ENCODE measurements at places on chromosomes 16 and 17.

GRCh38 chr17:1108765-1109605 is 70.8 kb downstream of the ABR start:
- DNase-seq: no peak

GRCh38 chr17:41592601-41593305 is 6.1 kb upstream of the KRT14 start:
- no peak for DNase-seq

DNA sequence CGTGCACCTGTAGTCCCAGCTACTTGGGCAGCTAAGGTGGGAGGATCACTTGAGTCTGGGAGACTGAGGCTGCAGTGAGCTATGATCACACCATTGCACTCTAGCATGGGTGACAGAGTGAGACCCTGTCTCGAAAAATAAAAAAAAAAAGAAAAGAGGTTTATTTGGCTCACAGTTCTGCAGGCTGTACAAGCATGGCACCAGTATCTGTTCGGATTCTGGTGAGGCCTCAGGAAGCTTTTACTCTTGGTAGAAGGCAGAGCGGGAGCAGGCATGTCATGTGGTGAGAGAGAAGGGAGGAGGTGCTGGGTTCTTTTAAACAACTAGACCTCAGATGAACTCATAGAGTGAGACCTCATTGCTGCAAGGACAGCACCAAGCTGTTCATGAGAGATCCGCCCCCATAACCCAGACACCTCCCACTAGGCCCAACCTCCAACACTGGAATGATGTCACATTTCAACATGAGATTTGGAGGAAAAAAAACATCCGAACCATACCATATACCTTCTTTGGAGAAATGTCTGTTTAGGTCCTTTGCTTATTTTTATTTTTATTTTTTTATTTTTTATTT is 10.3 kb upstream of the RMI2 start:
- DNase-seq: no peak

GRCh38 chr16:84597931-84598351 is 19.9 kb downstream of the COTL1 start:
- no peak for DNase-seq

DNA sequence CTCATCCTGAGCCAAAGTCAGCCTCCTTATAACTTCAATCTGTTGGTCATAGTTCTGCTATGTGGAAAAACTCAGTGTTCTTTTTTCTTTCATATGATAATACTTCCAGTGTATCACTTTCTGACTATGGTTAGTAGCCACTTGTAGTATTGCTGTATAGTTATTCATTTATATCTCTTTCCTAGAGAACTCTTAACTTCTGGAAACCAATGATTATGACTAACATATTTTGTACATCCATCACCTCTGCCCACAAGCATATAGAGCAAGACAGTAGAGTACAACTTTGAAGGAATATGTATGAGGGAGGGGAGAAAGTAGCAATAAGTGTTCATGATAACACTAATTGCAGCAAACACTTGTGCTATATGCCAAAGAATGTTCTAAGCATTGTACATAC is 38.6 kb downstream of the COX10 start:
- DNase-seq: no peak

- no peak for DNase-seq
These were observed 137.7 kb upstream of the CORO6 start for GRCh38 chr17:29760279-29761039.

- DNase-seq: no peak
These were observed 1.0 kb downstream of the IL27 start for GRCh38 chr16:28505489-28506137.

DNA sequence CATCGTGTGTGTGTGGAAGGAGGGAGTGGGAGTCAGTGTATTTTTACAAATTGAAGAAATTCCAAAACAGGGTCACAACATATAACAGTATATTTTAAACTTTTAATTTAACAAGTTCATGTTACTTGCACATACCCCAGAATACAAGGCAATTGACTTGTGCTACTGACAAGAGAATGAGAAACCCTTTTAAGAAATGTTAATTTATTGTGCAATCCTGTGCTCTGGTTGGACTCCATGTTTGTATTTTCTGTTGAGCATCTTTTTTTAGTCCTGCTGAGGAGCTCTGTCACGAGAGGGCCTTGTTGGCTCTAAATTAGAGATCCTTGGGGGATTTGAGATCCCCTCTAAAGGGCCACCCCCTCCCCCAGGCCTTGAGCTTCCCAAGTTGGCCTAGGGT is 1.1 kb upstream of the EMP2 start:
- no peak for DNase-seq

- DNase-seq: no peak
These were observed 52.8 kb upstream of the ARHGAP44 start for GRCh38 chr17:12736526-12736925.

DNA sequence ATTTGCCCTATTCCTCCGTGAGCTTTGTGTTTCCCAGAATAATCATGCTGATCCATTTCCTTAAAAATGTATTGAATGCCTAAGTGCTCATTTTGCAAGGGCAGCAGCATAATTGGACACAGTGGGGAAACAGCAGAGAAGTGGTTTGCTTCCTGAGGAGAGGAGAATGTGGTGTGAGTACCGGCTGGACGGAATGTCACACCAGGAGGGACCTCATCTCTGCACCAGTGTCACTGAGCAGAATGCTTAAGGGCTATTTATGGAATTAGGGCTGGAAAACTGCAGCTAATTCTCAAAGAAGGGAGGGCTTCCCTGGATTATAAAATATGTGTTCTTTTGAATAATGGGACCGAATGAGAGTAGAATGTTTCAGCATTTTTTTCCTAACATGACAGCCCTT is 1100.6 kb upstream of the RBFOX1 start:
- no peak for DNase-seq

DNA sequence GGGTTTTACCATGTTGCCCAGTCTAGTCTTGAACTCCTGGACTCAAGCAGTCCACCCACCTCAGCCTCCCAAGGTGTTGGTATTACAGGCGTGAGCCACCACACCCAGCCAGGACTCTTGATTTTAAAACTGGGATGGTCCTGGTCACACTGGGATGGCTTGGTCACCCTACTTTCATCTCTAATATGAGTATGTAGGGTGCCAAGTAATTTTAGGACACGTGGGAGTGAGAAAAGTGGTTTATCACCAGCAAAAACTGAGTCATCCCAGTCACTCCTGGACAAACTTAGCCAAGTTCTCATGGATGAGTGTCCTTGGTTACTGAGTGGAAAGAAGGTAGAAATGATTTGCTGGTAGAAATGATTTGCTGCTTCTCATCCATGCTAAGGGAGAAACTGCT is 9.9 kb downstream of the CLEC19A start:
- no peak for DNase-seq

DNA sequence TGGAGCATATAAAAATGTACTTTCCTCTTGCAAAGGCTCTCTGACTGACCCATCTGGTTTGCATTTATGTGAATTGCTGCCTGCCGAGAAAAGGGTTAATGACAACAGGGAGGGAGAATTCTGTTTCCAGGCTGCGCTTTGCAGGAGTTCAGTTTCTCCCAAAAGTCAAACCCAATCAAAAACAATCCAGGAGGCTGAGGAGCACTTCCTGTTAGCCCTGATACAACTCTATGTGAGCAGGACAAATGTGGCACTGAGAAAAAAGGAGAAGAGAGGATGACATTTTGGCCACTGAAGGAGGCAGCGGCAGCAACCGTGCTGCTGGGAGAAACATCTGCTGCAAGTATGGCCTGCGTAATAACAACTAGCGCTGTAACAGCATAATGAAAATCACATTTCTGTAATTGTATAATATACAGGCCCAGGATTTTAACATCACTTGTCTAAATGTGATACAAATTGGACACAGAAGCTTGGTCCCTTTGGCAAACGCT is 26.8 kb upstream of the ELAC2 start:
- DNase-seq: no peak

GRCh38 chr16:68574479-68574878 is 35.4 kb downstream of the ZFP90 start:
- no peak for DNase-seq

DNA sequence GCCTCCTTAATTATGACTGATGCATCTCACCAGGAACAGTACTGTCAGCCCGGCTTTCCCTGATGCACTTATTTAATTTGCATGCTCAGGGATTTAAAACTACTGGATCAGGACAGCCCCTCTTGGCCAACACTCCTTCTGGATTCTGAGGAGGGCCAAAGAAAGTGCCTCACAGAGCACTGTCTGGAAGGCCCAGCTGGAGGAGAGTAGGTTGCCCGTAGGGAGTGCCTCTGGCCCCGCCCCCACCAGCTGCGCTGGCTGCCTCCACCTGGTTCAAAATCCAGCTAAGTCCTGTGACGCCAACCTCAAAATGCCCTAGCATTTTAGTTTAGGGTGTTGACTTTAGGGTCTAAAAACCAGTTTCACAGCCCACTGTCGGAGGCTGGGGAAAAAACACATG is 49.4 kb upstream of the SREBF1 start:
- no peak for DNase-seq

- DNase-seq: peak; percentile 70
These were observed 42.9 kb upstream of the TEKT3 start for GRCh38 chr17:15384142-15384787.

DNA sequence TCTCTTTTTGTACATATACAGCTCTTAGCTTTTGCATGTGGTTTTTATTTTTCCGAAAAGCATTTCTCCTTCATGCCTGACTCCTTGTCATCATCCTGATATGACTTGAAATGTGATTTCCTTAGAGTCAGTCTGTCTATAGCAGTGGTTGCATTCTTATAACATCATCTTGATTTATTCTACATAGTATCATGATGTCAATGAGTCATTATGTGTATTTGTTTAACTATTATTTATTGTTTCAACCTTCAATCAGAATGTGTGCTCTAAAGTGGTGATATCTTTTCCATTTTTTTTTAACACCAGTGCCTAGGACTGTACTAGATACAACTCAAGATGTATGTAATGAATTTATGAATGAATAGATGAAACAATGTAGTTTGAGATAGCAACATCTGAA is 354.9 kb upstream of the CDH8 start:
- DNase-seq: no peak

DNA sequence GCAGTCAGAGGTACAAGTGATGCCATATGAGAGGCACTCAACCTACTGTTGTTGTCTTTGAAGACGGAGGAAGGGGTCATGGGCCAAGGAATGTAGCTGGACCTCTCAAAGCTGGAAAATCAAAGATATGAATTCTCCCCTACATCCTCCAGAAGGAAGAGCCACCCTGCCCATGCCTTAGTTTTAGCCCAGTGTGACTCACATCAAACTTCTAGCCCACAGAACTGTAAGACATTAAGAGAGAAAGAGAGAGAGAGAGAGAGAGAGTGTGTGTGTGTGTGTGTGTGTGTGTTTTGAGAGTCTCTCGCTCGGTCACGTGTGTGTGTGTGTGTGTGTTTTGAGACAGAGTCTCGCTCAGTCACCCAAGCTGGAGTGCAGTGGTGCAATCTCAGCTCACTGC is 87.1 kb downstream of the STX8 start:
- no peak for DNase-seq

GRCh38 chr16:10946308-10946707 is 1.9 kb downstream of the CLEC16A start:
- no peak for DNase-seq

DNA sequence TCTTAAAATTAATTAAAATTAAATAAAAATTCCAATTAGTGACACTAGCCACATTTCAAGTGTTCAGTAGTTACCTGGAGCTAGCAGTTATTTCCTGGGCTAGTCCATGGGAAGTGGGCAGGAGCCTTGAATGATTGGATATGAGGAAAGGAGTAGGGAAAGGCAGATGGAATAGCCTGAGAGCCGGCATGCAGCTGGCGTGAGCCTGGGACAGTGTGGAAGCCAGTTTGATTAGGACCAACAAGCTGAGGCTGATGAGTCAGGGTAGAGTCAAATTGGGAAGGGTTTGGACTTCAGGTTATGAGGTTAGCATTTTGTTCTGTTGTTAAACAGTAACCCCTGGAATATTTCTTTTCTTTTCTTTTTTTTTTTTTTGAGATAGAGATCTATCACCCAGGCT is 15.3 kb upstream of the GNA13 start:
- no peak for DNase-seq

GRCh38 chr16:84150926-84151325 is 5.8 kb downstream of the DNAAF1 start:
- DNase-seq: no peak

DNA sequence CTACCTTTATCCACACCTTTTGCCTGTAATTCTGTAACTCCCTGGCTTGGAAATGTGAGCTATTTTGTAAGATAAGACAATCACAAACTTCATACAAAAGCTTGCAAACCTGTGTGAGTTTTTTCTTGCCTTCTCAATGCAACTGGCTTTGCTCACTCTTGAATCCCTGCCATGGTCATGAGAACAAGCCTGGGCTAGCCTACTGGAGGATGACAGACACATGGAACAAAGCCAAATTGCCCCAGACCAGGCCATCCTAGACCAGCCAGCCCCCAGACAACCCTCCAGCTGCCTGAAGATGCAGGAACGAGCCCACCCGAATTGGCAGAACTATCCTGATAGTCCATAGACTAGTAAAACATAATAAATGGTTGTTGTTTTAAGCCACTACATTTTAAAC is 466.6 kb upstream of the ERCC4 start:
- DNase-seq: no peak

- DNase-seq: peak; percentile 58
These were observed 2.3 kb downstream of the GFAP start for GRCh38 chr17:44912763-44913544.

- peak; percentile 7 for DNase-seq
These were observed 115.2 kb upstream of the NETO2 start for GRCh38 chr16:47258874-47259461.

DNA sequence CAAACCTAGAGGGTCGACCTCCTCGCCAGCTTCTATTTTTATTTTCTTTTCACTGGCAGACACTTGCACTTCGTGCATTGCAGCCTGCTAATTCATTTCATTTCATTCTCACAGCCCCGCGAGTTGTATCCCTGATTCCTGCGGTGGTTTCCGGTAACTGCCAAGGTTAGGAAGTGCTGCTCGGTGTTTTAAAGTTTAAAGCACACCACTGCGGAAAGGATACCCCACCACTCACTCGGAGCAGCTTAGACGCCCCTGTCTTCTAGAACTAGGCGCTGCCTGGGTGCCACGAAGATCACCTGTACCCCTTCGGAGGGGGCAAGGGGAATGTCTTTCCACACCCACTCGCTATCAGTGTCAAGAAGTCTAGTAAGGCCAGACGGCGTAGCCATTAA is 509 bp downstream of the CNEP1R1 start:
- DNase-seq: no peak

GRCh38 chr16:7921345-7921744 is 588.7 kb downstream of the RBFOX1 start:
- DNase-seq: no peak

DNA sequence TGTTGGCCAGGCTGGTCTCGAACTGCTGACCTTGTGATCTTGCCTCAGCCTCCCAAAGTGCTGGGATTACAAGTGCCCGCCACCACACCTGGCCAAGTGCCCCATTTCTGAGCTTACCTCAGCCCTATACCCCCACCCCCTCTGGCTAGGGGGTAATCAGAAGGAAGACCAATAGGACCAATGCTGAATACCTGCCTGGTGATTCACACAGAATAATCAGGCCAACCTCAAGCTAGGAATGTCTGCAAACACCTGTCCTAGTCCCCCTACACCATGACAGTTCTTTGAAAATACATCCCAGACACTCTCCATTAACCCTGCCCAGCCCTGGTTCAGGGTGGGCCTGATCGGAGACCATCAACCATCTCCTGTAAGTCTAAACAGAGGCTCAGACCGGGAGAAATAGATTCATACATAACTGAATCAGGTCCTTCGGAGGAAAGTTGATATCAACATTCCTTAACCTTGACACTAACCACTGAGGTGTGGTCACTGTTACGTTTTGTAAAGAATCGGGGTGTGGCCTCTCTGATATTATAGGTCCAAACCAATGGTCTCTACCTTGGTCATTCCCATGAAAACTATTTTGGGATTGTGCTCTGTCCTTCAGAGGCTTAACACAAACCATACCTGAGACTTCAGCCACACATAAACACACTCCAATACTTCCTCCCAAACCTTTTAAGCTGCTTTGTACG is 130.8 kb downstream of the GAS7 start:
- DNase-seq: no peak

All from globus pallidus (tissue), 1 donor.